ENCODE measurements at places on chromosomes 5 and 9.

DNA sequence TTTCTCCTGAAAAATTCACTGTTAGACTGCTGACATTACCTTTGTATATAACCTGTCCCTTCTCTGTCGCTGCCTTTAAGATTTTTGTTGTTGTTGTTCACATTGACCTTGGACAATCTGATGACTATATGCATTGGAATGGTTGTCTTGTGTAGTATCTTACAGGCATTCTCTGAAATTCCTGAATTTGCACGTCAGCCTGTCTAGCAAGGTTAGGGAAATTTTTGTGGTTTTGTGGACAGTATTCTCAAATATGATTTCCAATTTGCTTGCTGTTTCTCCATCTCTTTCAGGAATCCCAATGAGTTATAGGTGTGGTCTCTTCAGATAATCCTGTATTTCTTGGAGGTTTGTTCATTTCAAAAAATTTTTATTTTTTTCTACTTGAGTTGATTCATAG is 140.8 kb downstream of the PRR16 start:
- peak; percentile 94 for DNase-seq

- DNase-seq: no peak
Measured at GRCh38 chr9:93316726-93317494, 133.0 kb downstream of the WNK2 start.

- DNase-seq: peak; percentile 22
Measured at GRCh38 chr9:114884787-114885452, 45.5 kb downstream of the TNFSF8 start.

- DNase-seq: peak; percentile 84
Measured at GRCh38 chr5:142699184-142699720, 13.4 kb upstream of the FGF1 start.

GRCh38 chr5:18323891-18324290 is 689.6 kb downstream of the TAF11L14 start:
- no peak for DNase-seq

- no peak for DNase-seq
Measured at GRCh38 chr9:123814496-123814895, 115.4 kb downstream of the DENND1A start.

DNA sequence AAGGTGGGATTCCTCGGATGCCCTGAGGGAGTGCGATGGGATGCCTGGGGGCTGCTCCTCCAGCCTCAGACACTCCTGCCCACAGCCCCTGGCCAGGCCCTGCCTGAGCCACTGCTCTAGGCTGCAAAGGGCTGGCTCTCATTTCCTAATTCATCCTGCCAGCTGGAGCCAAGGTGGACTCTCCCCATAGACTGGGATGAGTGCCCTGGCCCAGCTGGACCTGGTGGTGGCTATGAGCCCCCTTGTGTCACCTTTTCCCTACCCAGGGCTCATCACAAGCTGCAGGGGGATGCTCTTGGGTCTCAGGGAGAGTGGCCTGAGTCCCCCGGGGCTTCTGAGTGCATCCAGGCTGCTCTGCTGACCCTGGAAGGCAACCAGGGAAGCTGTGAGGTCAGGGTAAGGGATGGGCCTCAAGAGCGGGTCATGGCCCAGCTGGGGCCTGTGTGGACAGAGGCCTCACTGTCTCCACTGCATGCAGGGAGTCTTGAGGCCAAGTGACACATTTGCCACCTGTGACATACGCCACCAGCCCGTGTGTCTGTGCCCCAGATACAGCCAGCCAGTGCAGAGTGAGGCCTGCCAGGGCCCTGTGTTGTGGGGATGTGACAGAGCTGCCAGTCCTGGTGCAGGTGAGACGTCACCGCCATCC is 102.7 kb upstream of the IER5L start:
- DNase-seq: no peak

DNA sequence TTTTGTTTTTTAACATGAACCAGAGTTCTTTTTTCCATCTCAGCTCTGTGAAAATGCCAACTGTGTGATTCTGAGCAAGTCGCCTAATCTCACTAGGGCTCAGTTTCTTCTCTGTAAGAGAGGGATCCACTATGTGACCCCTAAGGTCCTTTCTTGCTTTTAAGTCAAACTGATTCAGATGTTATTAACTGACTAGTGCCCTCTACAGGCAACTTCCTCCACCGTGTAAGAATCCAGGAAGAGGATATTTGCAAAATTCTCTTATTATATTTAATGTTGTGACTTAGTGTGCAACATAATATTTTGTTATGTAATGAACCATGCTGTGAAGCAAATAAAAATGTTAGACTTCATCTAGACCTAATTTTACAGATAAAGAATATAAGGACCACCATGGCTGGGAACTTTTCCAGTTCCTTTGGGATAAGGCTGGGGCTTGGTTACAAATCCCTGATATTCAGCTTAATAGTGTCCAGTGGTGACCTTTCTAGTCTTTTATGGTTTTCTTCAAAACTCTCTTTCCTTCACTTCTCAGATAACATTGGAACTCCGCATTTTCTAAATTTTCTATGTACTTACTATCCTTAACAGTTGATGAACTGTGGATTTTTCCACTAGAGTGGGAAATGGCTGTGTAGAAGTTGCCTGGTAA is 244.7 kb downstream of the PIK3R1 start:
- DNase-seq: peak; percentile 70

GRCh38 chr5:144151026-144151425 is 19.4 kb downstream of the YIPF5 start:
- peak; percentile 36 for DNase-seq

GRCh38 chr5:132049559-132049958 is 10.9 kb upstream of the IL3 start:
- no peak for DNase-seq

DNA sequence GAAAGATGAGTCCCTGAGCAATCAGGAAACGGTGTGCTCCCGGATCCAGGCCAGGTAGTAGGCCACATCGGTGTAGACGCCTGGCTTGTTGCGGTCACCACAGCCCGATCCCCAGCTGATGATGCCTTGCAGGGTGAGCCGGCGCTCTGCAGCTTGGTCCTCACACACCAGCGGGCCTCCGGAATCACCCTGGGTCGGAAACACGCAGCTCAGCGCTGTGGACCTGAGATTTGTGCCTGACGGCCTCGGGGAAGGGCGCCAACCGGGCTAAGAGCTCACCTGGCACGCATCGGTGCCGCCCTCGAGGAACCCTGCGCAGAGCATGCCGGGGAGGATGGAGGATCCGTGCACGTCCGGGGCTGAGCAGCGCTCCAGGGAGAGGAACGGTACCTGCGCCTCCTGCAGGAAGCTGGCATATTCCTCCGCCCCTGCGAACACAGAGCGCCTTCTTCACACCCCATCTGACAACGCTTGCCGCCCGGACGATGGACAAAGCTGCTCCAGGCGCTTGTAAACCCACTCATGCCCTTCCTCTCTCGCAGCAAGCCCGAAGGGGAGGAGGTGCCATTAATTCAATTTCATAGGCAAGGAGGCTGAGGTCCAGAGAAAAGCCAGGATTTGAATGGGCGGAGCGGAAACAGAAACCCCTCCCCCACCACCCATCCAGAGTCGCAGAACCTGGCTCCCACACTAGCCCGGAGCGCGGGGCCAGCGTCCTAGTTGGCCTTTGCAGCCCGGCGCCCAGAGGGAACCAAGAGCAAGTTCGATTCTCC is 2.0 kb upstream of the PFN3 start:
- peak; percentile 54 for DNase-seq

GRCh38 chr9:125099816-125100215 is 43.5 kb downstream of the SCAI start:
- no peak for DNase-seq

DNA sequence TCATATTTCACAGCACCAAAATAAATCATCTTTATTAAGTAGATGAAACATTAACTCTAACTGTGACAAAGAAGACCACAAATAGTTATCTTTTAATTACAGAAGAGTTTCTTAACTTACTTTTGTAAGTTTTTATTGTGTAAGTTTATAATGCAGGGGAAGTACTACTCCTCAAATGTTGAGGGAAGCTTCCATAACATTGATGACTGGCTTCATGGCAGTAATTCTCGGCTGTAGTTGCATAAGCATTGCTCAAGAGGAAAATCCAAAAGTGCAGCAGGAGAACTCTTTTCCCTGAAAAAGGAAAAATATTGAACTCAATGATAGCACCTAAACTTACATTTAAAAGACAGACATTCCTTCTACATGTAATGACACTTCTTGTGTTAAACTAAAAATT is 4.6 kb downstream of the TSLP start:
- no peak for DNase-seq

GRCh38 chr9:135290086-135290485 is 189.5 kb upstream of the PPP1R26 start:
- DNase-seq: no peak

DNA sequence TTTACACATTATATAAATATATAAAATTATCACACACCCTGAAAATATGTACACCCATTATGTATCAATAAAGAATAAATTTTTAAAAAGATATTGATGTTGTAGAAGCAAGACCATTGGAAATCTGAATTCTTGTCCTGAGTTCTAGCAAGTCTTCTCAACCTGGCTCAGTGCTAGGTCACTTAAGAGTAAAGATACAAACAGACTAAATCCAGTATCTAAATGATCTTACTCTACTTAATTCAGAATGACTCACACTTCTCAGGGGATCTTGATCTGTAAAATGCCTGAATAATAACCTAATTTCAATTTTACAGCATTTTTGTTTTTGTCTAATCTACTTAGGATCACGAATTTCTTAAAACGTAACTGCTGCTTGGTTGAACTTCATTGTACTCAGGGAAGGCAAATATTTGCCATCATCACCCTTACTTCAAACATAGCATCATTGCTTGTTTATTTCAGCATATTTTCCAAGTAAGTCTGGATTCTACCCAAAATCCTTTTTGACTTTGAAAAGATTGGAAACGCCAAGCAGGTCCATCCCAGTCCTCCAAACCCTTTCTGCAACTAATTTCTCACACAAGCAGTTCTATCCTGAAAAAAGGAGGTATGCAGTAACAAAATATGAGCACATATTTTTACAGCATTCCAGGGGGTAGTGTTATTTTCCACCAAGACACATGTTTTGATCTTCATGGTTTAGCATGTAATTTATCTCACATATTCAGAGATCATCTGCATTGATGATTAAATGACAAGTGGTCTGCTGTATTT is 582.6 kb downstream of the PSAT1 start:
- no peak for DNase-seq

GRCh38 chr5:135750506-135750905 is 84.0 kb upstream of the SLC25A48 start:
- DNase-seq: no peak

DNA sequence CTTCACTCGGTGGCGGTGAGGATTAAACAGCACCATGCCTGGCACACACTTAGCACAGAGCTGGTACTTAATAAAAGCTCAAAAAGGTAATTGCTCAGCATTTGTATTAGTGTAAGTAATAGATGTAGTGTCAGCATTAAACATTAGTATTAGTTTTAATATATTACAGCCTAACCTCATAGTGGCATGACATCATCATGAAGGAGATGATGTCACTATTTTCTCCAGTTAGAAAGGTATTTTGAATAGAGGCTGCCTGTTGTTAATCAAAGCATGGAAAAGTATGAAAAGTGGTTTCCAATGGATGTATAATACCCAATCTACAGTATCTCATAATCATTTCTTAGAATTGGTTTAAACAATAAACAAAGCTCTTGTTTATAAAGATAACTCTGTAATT is 49.0 kb upstream of the FSTL4 start:
- DNase-seq: no peak

- DNase-seq: peak; percentile 21
Measured at GRCh38 chr9:130041648-130042405, 1.2 kb downstream of the FNBP1 start.

DNA sequence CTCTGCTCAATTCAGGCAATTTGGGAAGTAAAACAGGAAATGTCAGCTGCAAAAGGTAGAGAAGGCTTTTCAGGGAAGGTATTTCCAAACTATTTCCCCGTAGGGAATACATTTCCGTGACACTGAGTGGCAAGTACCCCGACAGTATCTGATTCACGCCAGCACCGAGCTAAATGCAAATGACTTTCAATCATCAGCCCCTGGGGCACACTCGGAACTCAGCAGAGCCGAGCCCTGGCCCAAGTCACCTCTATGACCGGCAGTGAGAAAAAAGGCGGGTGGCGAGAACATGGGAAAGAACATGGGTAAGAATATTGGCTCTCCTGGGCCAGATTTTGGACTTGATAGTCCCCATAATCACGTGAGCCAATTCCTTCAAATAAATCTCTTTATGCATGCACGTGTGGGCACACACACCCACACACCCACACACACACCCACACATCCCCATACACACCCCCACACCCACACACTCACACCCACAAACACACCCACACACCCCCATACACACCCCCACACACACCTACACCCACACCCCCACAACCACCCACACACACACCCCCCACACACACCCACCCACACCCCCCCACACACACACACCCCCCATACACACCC is 43.0 kb downstream of the COL23A1 start:
- no peak for DNase-seq

DNA sequence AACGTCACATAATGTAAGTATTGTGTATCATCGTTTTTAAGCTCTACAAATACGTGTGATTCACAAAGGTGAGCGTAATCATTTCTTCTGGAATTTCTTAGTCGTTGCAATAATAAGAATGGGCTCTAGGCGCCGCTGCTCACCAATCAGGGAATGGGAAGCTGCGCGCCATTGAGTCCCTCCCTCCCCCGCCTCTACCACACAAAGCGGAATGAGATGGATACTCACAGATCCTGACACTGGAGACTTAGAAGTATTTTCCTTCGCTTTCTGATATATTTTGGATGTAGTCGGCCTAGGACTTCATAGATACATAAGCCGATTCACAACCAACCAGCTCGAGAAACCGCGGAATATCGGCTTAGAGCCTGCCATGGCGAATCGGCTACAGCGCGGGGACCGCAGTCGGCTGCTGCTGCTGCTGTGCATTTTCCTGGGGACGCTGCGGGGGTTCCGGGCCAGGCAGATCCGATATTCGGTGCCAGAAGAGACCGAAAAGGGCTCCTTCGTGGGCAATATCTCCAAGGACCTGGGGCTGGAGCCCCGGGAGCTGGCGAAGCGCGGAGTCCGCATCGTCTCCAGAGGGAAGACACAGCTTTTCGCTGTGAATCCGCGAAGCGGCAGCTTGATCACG is at the start of gene PCDHGA11:
TSS of gene PCDHGA11 (plus strand) at position 197 of the 634 bp plus-strand sequence. CDS start at position 374, 177 bp downstream.
- peak; percentile 63 for DNase-seq

DNA sequence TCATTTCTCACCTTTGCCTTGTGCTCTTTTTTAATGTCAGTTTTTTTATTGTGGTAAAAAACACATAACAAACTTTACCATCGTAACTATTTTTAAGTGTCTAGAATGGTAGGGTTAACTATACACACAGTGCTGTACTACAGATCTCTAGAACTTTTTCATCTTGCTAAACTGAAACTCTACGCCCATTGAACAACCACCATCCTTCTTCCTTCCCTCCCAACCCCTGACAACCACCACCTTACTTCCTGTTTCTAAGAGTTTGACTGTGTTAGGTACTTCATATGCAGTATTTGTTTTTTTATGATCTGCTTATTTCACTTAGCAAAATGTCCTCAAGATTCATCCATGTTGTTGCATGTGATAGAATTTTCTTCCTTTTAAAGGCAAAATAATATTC is 54.9 kb downstream of the PSAT1 start:
- no peak for DNase-seq
